ENCODE measurements at places on chromosomes 2 and 18.

GRCh38 chr2:146591908-146592307, 1252.9 kb upstream of the ACVR2A start:
- DNase-seq: no peak

- no peak for DNase-seq
Observed at GRCh38 chr18:49062832-49063226, 112.1 kb upstream of the SMAD7 start.

GRCh38 chr2:38394041-38394440, 17.0 kb upstream of the ATL2 start:
- DNase-seq: no peak

GRCh38 chr18:70047931-70048603, 100.4 kb upstream of the CD226 start:
- DNase-seq: no peak

DNA sequence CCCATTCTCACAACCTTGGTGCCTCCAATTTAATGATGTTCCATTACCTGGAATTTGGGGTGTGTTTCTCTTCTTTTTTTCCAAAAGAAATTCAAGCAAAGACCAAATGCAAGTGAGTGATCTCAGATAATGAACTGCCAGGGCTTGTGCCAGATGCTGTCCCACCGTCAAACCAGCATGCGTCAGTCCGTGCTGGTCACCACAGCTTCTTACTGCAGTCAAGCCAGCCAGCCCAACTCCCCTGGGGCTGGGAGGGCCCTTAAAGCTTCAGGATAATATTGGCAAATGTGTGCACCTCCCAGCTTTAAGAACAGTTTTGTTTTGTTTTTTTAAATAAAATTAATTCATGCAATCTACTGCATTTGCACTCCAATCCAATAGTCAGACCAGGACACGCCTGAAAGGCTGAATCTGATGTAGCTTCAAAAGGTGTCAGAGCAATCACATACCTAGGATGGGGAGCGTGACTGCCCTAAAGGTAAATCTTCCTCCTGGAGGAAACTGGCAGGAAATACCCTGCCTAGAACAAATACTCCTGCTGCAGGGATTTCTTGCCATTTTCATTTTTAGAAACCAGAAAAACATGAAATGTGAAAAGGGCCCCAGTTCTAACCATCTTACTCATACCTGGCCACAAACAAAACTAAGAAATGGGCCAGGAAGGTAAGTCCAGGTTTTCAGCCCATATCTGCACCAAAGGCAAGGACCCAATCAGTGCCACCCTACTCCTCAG, 26.8 kb upstream of the SP3 start:
- no peak for DNase-seq
